GM12891 (cell line): ENCODE measurements at places on chromosomes 11 and 22.
A peak's percentile ranks its signal among the peaks of the same experiment; 100 is the strongest.

GRCh38 chr11:86606836-86607481 lies 65.5 kb downstream of the ME3 start:
- no peak for DNase-seq

DNA sequence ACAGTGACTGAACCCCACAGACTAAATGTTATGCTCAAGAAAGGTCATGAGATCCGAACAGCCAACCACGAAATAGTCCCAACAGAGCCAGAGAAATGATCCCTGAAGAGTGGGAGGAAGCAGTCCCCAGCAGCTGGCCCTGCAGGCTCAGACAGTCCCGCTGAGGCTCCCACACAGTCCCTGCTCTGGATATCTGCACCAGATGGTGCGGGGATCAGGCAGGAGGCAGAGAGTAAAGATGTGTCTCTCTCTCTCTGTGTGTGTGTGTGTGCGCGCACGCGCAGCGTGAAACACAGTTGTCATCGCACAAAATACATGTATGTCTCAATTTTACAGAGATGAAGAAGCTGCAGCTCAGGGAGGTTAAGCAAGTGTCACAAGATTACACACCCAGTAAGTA lies 27.9 kb downstream of the GUCY1A2 start:
- DNase-seq = no peak

GRCh38 chr11:69962152-69962551 lies 116.0 kb upstream of the ANO1 start:
- DNase-seq = no peak

GRCh38 chr11:26753723-26754504 lies 32.1 kb upstream of the SLC5A12 start:
- DNase-seq = no peak

- DNase-seq = peak; percentile 82
Measured at GRCh38 chr22:24175160-24175808, 6.0 kb upstream of the SUSD2 start.

- no peak for DNase-seq
Measured at GRCh38 chr22:29625090-29625825, 21.8 kb downstream of the NF2 start.

DNA sequence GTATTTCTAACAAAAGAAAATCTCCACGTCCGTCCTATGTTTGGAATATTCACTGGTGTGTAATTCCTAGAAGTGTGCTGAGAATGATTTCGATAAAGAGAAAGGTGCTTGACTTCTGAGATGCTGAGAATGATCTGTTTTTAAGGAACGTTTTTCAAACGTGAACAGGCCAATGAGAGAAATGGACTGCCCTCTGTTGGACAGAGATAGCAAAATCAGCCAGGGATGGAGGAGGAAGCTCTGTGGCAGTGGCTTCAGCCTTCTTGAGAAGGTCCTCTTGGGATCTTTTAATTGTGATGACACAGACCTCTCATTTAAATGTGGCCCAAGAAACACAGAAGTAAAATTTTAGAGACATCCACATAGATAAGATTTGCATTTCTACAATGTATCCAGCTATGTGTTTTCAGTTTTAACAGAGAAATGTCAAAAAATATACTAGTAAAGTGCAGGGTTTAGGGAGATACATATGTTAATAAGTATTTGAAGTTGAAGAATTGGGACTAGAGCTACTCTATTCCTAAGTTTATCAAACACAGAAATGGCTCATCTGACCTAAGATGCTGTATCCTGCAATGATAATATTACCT lies 84.0 kb upstream of the RCN1 start:
- DNase-seq = peak; percentile 23

GRCh38 chr11:1728301-1728700 lies 22.1 kb downstream of the IFITM10 start:
- DNase-seq = no peak

GRCh38 chr22:27654546-27655445 lies 146.8 kb downstream of the MN1 start:
- DNase-seq = no peak

- no peak for DNase-seq
Measured at GRCh38 chr11:44579302-44579761, 13.9 kb downstream of the CD82 start.

DNA sequence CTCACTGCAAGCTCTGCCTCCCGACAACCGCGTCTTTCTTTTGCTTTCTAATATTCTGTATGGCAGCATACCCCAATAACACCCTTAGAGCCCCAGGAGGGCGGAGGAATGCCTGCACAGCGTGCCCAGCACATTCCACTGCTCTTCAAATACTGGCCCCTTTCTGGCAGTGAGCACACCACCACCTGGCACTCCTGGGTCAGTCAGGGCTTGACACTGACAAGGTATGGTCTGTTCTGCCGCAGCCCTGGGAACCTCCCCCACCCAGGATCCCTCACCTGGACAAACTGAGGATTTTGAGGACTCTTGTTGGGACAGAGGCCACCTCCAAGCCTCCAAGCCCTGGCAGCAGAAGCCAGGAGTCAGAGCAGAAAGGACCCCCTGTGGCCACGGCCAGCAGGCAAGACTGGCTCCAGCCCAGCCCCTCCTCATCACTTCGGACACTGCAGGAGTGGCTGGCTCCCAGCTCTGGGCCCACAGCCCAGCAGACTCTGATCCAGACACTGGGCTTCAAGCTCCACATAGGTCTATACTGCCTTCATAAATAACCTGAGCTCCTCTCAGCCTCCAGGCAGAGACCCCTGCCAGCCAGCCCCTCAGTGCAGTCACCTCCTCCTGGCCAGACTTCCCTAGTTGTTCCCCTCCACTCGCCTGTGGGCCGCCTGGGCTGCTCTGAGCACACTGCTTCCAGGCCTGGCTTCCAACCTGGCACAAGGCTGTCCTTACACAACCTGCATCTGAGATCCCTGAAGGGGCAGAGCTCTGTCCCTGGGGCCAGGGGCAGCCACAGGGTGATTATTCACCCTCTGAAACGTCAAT lies 14.5 kb downstream of the CARS1 start:
- no peak for DNase-seq

- no peak for DNase-seq
Measured at GRCh38 chr22:44086271-44087088, 62.4 kb downstream of the PARVB start.

GRCh38 chr11:11579012-11579988 lies 42.5 kb downstream of the GALNT18 start:
- no peak for DNase-seq

DNA sequence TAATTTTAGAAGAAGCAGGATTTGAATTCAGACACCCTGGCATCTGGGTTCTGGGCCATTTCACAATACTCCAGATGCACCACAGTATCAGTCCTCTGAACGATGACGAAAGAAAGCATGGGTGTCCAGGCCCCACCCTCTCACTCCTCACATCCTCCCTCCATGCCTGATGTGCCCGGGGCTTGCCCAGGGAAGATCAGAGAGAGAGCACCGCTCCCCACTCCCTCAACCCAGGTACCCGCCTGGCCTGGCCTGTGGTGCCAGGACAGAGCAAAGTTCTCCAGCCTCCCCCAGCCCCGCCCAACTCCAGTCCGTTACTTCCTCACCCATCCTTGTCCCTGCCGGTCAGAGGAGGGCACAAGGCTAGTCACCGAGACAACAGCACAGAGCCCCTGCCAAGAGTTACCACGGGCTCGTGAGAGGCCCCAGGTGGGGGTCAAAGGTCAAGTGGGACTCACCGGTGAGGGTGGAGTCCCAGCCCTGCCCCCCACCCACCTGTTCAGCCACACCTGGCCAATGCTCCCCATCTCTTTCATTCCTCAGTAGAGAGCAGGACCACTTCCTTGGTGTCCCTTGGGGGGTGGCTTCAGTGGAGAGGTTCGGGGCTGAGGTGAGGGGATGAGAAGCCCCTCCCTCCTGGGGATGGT lies 8.1 kb downstream of the BCL9L start:
- no peak for DNase-seq

- peak; percentile 30 for DNase-seq
Measured at GRCh38 chr22:26461188-26461810, 22.3 kb downstream of the HPS4 start.

- DNase-seq = no peak
Measured at GRCh38 chr11:119167933-119168332, 592 bp upstream of the NLRX1 start.

DNA sequence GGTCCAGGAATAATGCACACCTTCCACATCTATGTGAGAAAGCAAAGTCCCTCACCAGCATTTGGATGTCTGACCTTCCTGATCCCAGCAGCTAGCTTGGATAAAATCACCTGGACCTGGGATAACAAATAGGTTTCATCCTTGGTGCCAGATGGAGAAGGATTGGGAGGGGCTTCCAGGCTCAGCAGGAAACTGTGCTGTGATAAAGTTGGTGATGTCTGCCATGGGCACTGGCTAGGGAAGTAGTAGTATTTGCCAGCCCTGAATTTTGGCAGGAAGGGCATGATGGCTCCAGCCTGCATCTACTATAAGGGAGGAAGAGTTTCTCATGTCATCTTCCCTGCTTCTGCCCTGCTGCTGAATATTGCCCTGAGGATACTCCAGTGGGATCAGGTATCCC lies 37.5 kb downstream of the C11orf91 start:
- DNase-seq = no peak
